ENCODE measurements at places on chromosomes 12 and 14. TPM values are rescaled to one million over a fixed set of nuclear protein-coding genes. Genes with fewer than 3 reads are reported as not detected.

DNA sequence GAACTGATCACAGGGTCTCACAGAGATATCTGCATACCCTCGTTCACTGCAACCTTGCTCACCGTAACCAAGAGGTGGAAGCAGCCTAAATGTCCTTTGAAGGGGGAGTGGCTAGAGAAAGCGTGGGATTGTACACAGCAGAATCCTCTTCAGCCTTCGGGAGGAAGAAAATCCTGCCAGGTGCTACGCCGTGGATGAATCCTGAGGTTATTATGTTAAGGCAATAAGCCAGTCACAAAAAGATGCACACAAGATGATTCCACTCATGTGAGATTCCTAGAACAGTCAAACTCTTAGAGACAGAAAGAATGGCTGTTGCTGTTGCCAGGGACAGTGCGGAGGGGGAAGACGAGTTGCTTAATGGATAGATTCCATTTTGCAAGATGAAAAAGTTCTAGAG lies 39.6 kb upstream of the SFSWAP start:
- DNase-seq, result no peak

DNA sequence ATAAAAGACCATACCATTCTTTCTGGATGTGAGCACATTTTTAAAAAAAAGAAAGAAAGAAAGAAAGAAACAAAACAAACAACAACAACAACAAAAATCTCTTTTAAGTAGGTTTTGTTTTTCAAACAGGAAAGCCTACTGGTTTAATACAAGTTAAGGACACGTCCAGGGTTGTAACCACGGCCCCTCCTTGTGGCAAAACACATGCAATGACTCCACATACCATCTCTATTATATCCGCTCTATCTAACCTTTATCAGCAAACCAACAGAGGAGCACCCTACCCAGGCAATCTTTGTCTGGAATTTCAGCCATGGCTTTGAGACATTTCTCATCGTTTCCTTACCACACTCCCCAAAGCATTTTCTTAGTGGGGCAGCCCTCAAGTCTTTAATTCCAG lies 360.5 kb upstream of the TMPO start:
- DNase-seq, result no peak

AACS gene
- total RNA-seq, result 14.5 TPM

CLEC2D gene
- total RNA-seq, result 10.8 TPM

DNA sequence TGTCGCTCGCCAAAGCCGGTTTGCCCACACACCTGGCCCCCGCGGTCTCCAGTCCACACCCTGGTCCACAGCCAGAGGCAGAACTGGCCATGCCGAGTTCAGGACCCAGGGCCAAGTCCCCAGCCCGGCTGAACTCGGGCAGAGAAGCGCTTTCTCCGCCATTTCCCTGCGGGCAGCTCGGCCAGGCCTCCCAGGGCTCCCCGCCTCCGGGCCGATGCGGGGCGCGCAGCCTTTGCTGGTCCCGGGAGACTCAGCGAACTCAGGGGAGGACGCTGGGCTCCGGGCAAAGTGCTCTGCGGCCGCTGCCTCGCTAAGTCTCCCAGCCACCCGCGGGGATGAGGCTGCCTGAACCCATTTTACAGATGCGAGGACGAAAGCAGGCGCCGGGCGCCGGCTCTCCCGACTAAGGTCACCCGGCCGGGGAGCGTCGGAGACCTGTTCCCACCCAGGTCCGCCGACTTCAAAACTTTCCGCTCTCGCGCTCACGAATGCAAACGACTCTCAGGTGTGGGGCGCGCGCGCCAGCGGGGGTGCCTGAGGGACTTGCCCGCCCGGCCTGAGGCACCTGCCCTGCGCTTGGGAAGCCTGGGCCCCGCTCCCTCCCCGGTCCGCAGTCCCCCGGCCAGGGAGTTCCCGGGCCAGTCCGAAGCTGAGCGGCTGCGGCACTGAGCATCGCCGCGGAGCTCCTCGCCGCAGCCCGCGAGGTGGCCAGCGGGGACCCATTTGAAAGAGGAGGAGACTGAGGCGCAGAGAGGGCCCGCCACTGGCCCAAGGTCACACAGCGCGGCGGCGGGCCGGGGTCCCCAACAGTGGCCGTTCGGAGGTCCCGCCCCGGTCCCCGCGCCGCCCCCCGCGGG lies 627 bp downstream of the TESC start:
- no peak for DNase-seq

- no peak for DNase-seq
Measured at GRCh38 chr12:132162508-132163031, 18.3 kb downstream of the NOC4L start.

DDX11 gene
- 41.4 TPM for total RNA-seq

TMEM132C gene
- total RNA-seq, result 9.4 TPM

CLEC9A gene
- not detected for total RNA-seq

GRCh38 chr14:51895375-51895774 lies 35.0 kb downstream of the GNG2 start:
- no peak for DNase-seq

- no peak for DNase-seq
Measured at GRCh38 chr12:3750616-3751015, 2.3 kb downstream of the CRACR2A start.

DNA sequence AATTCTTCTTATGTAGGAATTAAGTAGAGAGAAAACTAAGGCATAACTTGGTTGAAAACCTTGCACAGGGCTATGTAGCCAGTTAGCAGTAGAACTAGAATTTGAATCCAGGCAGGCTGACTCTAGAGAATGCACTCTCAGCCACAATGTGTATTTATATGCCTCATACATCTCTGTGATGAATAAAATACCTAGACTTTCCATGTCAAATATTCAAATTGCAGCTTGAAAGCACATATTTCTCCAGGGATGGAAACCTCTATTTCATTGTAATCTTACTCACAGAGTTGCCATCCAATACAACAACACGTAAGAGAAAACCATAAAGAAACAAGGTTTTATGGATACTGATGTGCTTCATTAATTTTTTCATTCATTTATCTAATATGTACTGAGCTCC lies 256.0 kb upstream of the FLRT2 start:
- no peak for DNase-seq

DNA sequence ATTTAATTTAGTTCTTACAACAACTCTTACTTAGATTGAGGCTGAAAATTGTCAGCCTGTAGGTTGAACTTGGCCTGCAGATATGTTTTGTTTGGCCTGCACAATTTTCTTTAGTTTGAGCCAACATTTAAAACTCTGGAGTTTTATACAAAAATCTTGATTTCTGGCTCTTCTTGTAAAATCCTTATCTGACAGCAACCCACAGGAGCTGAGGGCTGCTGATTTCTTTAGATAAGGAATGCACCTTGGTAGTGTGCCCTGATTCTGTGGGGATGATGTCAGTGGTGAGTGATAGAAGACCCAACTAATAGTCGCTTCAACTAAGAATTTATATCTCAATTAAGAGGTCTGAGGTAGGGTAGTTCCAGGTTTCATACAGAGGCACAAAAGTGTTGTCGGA lies 49.5 kb downstream of the SOCS2 start:
- no peak for DNase-seq

- no peak for DNase-seq
Measured at GRCh38 chr12:13200841-13201240, 4.3 kb downstream of the EMP1 start.

DNA sequence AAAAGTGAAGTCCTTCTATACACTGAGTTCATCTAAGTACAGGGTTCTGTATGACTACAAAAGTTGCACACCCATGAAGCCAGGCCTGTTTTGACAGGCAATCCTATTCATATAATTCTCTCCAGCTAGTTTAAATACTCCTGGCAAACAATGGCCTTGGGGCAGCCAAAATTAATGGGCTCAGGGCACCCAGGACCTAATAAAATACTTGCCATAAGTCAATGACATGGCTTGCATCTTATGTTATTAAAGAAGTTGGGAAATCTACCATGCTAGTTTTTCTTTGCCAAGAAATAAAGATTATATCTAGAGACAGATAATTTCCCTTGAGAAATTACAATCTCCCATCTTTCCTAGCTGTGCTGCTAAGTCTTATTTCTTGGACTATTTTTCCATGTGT lies 11.1 kb upstream of the TMTC1 start:
- DNase-seq, result no peak

MYF5 gene
- total RNA-seq, result not detected

DAO gene
- not detected for total RNA-seq

- no peak for DNase-seq
Measured at GRCh38 chr12:19544353-19544752, 105.1 kb downstream of the AEBP2 start.

- DNase-seq, result no peak
Measured at GRCh38 chr14:102964152-102964730, 41.8 kb downstream of the AMN start.

DNA sequence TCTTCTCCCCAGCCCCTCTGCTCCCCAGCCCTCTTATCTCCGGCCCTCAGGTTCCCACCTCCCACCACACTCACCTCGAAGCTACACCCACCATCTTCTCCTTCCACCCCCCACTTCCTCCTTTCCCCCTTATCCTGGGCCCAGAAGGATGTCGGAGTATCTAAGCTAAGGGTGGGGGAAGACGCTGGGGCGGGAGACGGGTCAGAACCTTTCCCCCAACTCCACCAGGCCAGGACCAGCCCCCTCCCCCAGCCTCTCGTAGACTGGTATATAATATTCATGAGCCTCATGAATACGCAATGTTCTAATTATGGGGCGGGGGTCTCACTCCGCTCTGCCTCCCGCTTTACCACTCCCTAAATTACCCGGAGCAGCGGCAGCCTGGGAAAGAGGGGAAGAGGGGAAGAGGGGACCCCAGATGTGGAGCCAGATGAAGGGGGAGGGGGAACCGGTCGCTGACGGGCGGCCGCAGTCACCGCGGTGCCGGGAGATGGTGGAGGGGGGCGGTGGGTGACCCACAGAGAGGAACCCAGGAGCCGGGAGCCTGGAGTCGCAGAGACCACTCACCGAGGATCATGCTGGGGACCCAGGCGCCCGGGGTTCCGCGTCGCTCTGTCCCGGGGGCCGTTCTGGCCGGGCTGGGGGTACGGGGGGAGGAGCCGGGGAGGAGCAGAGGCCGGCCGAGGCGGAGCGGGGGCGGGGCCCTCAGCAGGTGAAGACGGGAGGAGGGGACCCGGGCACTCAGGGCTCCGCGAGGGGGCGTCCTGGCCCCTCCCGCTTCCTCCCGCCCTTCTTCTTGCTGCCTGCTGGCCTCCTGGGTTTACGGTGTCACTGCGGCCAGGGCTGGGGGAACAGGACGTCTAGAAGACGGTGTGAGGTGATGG lies 6.4 kb upstream of the ZNF385A start:
- DNase-seq, result peak; percentile 66

NID2 gene
- total RNA-seq, result 31.5 TPM

DNA sequence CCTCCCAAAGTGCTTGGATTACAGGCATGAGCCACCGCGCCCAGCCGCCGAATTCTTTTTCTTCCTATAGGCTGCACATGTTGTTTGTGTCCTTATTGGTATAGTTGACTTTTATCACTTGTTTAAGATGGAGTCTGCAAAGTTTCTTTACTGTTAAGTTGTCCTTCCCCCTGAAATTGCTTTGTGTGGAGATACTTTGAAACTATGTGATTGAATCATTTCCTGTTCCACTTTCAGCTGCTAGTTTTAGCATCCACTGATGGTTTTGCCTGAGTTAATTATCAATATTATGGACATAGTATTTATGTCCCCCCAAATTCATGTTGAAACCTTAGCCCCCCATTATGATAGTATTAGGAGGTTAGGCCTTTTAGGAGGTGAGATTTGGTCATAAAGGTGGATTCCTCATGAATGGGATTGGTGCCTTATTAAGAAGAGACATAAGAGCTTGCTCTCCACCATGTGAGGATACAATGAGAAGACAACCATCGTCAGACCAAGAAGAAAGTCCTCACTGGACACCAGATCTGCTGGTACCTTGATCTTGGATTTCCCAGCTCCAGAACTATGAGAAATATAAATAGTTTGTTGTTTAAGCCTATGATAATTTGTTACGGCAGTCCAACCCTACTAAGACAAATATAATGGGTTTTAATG lies 34.9 kb downstream of the PPHLN1 start:
- no peak for DNase-seq

GRCh38 chr12:109625749-109626377 lies 52.3 kb downstream of the MVK start:
- DNase-seq, result no peak

GRCh38 chr12:66210840-66211239 lies 21.8 kb downstream of the IRAK3 start:
- DNase-seq, result no peak

- no peak for DNase-seq
Measured at GRCh38 chr12:27732281-27732680, 21.6 kb downstream of the MRPS35 start.

- DNase-seq, result no peak
Measured at GRCh38 chr12:68868043-68868790, 60.2 kb downstream of the MDM2 start.

RNASE1 gene
- 293 TPM for total RNA-seq

DNA sequence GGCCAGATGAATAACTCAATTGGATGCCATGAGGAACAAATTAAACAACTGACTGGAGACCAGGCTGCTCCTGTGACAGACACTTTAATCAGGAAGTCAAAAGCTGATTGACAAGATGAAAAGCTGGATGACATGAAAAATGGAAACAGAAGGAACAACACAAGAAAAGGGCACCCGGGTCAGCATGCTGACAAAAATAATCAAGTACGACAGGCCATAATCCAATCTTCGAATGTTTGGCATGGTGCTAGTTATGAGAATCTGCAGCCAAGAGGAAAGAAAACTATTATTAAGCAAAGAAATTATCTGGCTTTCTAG lies 544.7 kb downstream of the ETNK1 start:
- DNase-seq, result no peak

GRCh38 chr14:64767215-64767964 lies 63.2 kb downstream of the PLEKHG3 start:
- DNase-seq, result no peak

DNA sequence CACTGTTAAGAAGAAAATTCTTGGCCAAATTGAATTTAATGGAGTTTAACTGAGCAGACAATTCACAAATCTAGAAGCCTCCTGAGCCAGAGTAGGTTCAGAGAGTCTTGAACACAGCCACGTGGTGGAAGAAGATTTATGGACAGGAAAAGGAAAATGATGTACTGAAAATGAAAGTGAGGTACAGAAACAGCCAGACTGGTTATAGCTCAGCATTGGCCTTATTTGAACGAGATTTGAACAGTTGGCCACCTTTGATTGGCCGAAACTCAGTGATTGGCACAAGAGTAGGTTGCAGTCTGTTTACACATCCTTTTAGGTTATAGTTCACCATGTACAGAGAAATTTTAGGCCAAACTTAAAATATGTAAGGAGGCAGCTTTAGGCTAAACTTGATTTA lies 9.9 kb downstream of the OAS2 start:
- DNase-seq, result no peak

GRCh38 chr12:6961695-6962284 lies 8.7 kb downstream of the PHB2 start:
- DNase-seq, result peak; percentile 70

OTOGL gene
- 0.12 TPM for total RNA-seq

- no peak for DNase-seq
Measured at GRCh38 chr14:35631071-35631805, 97.3 kb downstream of the INSM2 start.

APOF gene
- total RNA-seq, result not detected

DNA sequence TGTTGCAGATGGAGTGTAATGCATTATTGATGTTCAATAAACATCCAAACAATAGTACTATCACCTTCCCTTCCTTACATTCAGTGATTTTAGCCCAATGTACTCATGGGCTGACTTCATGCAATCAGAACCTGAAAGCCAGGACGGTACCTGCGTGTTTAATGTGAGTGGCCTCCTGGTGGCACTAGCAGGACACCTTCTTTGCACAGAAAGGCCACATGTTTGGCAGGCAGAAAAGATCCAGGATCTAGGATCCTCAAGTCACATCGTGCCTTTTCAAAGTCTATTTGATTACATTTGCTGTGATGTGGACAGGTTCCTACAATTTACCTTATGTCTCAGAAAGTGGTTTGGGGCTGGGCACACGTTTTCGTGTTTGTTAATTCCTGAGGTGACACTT lies 82.9 kb downstream of the NEDD1 start:
- DNase-seq, result no peak

Measured in ovary (tissue), 10 donors.